ENCODE measurements at places on chromosomes 16 and 17. TPM values are rescaled to one million over a fixed set of nuclear protein-coding genes. Genes with fewer than 3 reads are reported as not detected.

- no peak for DNase-seq
These were observed 7.0 kb downstream of the YPEL2 start for GRCh38 chr17:59338498-59338897.

DNA sequence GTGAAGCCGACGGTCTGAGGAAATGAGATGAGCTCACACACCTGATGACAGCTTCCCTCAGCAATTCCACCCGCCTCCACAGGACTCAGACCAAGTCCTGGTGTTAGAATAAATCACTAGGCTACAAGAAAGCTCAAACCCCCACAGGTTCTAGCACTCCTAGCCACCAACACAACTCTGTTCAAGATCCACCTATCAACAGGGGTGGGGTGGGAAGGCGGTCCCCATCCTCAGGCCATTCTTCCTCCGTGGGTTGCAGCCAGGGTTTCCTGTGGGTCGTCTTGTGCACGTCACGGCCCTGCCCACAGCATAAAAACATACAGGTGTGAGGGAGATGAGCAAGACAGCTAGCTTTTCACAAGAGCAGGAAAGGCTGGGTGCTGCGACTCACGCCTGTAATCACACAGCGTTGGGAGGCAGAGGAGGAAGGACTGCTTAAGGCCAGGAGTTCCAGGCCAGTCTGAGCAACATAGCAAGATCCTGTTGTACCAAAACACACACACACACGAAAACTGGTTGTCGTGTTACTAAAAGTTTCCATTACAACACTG is 81.1 kb downstream of the ANKRD11 start:
- DNase-seq: peak; percentile 84

GRCh38 chr16:75286389-75286788 is 35.0 kb upstream of the BCAR1 start:
- no peak for DNase-seq

- DNase-seq: no peak
These were observed 32.7 kb upstream of the CACNG1 start for GRCh38 chr17:67011527-67012175.

Gene KRT12
- not detected for total RNA-seq

All from T-cell (primary cell).